ENCODE measurements at places on chromosomes 6 and 20.

DNA sequence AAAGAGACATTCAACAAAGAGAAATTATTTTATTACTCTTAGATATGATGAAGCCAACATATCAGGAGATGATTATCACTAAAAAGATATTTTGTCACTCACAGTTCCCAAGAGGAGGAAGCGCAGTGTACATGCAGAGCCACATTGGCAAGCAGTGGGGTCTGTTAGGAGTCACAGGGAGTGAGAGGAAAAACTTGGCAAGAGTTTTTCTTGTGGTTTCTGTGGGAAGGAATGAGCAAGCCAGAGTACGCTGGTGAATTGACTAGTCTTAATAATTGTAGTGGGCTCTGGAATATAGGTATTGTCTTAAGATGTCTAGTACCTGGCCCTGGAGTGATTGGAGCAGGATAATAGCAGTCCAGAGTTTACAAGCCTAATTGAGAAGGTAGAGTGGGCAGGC lies 1095.2 kb downstream of the GRIK2 start:
- no peaks in the 10 kb centered on the region for H3K27me3 ChIP-seq
- no peaks in the 10 kb centered on the region for H3K4me1 ChIP-seq
- H3K4me3 ChIP-seq: no peak overlapping the region
- no peak overlapping the region for H3K27ac ChIP-seq
- H3K36me3 ChIP-seq: no peaks in the 10 kb centered on the region

DNA sequence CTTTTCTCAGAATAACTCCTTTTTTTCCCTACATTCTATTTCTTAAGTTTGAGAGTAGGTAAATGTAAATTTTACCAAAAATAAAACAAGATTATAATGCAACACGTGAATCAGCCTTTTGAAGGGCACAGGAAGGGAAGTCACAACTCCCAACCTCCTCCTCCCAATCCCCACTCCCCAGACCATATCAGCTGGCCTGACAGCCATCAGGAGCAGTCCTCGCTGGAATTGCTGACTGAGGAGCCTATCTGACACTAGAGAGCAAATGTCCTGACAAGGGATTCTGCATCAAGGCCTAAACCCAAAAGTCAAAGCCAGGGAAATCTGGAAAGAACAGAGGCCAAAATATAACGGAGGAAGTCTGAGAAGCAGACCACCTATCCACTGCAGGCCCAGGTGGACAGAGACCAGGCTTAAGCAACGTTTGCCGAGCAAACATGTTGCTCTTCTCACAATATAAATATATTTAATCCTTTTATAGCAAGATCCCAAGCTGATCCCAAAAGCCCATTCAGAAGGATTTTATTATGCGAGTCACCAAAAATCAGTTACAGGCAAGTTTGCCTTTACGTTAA lies 2.5 kb downstream of the RRAGD start:
- no peaks in the 10 kb centered on the region for H3K27me3 ChIP-seq
- peaks cover 2% of the 10 kb centered on the region for H3K36me3 ChIP-seq
- H3K4me3 ChIP-seq: no peak overlapping the region
- no peak for DNase-seq

DNA sequence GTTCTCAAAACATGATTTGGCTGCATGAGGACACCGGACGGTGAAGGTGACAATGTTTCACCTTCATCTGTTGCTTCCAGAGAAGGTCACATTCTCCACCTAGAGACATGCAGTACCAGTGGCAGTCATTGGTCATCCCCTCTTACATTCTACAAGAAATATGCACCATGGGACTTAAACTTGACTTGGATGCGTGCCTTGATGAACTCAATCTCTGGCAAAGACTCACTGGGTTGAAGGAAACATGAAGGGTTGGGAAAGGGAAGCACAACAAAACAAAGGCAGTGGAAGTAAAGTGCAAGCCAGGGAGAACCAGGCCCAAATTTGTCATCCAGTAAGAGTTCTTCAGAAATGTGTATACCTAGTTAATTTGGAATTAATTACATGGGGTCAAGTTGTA lies 39.4 kb upstream of the ARMH2 start:
- no peak overlapping the region for H3K4me3 ChIP-seq
- H3K36me3 ChIP-seq: peaks cover 34% of the 10 kb centered on the region
- H3K27me3 ChIP-seq: no peaks in the 10 kb centered on the region
- H3K27ac ChIP-seq: peak overlapping the region; percentile 69

DNA sequence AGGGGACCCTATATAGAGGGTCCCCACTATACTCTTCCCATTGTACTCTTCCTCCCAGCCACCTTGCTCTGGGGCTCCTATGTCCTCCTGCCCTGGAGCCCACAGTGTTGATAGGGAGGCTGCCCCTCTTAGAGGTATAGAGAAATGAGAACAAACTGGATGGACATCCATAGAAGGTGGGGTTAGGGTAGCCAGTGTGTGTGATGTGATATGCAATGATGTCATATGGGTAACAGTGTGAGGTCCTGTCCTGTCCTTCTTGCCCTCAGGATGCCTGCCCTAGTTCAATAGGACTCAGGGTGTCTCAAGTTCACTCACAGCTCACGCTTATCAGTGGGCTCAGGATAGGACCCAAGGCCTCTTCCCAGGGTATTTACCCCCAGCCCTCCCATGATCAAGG lies 435 bp downstream of the PTCRA start:
- H3K36me3 ChIP-seq: no peaks in the 10 kb centered on the region
- H3K27me3 ChIP-seq: no peaks in the 10 kb centered on the region
- H3K4me3 ChIP-seq: no peak overlapping the region
- no peak for DNase-seq
- peaks cover 2% of the 10 kb centered on the region for H3K4me1 ChIP-seq

DNA sequence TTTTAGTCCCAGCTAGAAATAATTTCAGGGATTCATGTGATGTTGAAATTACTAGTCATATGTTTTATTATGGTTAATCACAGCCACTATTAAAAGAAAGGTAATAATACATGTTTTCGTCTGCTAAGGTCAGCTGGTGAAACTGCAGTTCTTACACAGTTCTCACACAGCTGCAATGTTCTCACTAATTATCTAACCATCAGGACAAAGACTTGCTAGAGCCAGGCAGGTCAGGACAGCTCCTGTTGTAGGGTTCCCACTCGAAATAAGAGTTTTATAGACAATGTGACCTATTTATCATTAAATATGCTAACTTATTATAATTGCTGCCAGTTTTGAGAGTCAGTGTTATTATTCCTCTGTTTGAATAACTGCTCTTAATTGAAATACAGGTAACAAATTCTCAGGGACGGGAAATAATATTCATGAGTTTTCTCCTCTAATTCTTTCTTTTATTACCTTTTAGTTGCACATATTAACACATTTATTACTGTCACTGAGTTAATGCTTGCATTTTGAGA lies 97.9 kb downstream of the GJA1 start:
- H3K27me3 ChIP-seq: no peaks in the 10 kb centered on the region
- no peak overlapping the region for H3K4me3 ChIP-seq
- H3K36me3 ChIP-seq: no peaks in the 10 kb centered on the region
- no peak for DNase-seq
- no peaks in the 10 kb centered on the region for H3K4me1 ChIP-seq

DNA sequence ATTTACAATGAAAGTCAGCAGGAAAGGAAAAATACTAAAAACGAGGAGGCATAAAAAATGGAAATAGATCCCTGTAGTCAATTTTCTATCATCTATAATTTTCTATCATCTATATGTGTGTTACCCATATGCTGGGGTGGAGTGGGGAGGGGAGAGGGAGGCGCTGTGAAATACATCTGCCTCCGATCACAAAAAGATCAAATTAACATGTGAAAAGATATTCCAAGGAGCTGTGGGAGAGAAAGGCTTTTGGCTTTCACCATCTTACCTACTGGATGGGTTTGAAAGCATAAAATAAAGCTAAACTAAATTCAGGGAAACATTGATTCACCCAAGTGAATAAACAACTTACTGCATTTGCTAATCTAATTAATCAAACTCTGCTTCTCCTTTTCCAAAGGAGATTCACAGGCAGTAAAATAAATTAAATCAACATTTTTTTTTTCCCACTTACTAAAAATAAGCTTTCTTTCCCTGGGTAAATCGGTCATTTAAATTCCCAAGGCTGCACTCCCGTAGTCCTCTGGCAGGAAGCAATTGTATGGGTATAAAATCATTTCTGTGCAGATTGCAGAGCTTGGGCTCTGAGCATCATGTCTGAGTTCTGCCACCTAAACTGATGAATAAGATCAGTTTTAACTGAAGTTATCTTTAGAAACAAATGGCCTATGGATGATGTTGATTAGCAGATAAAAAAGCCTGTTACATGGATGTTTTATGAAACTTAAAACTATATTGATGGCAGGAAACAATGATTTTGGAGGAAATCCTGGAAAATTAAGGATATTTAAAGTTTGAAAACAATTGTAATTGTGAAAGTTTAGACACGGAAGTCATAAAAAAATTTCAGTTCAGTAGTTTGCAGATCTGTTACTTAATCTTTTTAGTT lies 147.9 kb downstream of the SOX4 start:
- DNase-seq: no peak
- H3K36me3 ChIP-seq: no peaks in the 10 kb centered on the region
- peaks cover 23% of the 10 kb centered on the region for H3K27me3 ChIP-seq
- H3K4me3 ChIP-seq: no peak overlapping the region

- no peak overlapping the region for H3K4me3 ChIP-seq
- H3K27me3 ChIP-seq: no peaks in the 10 kb centered on the region
- H3K4me1 ChIP-seq: no peaks in the 10 kb centered on the region
- H3K36me3 ChIP-seq: no peaks in the 10 kb centered on the region
Observed at GRCh38 chr20:3701061-3701998, 11.1 kb downstream of the SIGLEC1 start.

DNA sequence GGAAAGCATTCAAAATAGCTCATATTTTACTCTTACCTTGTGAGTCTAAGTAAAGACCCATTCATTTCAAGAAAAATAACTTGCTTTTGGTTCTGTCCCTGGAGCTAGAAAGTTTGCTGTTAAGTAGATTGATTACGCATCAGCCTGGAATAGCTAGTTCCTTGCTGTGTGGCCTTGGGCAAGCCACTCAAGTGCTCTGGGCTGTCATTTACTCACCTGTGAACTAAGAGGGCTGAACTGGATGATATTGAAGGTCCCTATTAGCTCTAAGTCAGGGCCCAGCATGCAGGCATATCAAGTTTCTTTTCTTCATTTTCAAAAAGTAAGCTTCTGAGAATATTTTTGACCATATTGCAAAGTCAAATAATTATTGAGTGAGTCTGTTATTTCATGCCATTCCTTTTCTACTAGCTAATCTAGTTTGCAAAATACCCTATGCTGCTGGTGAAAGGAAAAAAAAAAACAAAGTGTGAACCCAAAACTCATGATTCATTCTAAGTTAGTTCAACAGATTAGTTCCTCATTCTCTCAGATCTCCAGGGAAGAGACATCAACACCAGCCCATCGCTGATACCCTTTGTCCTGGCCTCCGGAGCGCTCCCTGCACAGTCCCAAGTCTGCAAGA lies 106.5 kb upstream of the GMDS start:
- H3K36me3 ChIP-seq: no peaks in the 10 kb centered on the region
- H3K27me3 ChIP-seq: no peaks in the 10 kb centered on the region
- H3K4me3 ChIP-seq: no peak overlapping the region
- H3K27ac ChIP-seq: no peak overlapping the region
- no peak for DNase-seq

- peaks cover 1% of the 10 kb centered on the region for H3K36me3 ChIP-seq
- no peak for DNase-seq
- H3K4me3 ChIP-seq: no peak overlapping the region
- H3K4me1 ChIP-seq: peaks cover 32% of the 10 kb centered on the region
Observed at GRCh38 chr20:25344634-25345033, 46.0 kb downstream of the ABHD12 start.

- DNase-seq: no peak
- H3K27ac ChIP-seq: no peak overlapping the region
- peaks cover 16% of the 10 kb centered on the region for H3K27me3 ChIP-seq
- H3K4me3 ChIP-seq: no peak overlapping the region
Observed at GRCh38 chr6:168314948-168315347, 4.6 kb downstream of the DACT2 start.

- peaks cover 20% of the 10 kb centered on the region for H3K4me1 ChIP-seq
- no peaks in the 10 kb centered on the region for H3K36me3 ChIP-seq
- peaks cover 24% of the 10 kb centered on the region for H3K27me3 ChIP-seq
- DNase-seq: no peak
Observed at GRCh38 chr6:154306696-154307095, 49.9 kb downstream of the IPCEF1 start.

GRCh38 chr20:44544263-44544662 lies 22.4 kb upstream of the SERINC3 start:
- no peaks in the 10 kb centered on the region for H3K27me3 ChIP-seq
- H3K4me3 ChIP-seq: no peak overlapping the region
- DNase-seq: no peak
- H3K36me3 ChIP-seq: no peaks in the 10 kb centered on the region
- H3K4me1 ChIP-seq: no peaks in the 10 kb centered on the region
- H3K27ac ChIP-seq: no peak overlapping the region

GRCh38 chr20:32158943-32159660 lies 48.4 kb downstream of the PLAGL2 start:
- peak; percentile 18 for DNase-seq
- peak overlapping the region; percentile 46 for H3K27ac ChIP-seq

DNA sequence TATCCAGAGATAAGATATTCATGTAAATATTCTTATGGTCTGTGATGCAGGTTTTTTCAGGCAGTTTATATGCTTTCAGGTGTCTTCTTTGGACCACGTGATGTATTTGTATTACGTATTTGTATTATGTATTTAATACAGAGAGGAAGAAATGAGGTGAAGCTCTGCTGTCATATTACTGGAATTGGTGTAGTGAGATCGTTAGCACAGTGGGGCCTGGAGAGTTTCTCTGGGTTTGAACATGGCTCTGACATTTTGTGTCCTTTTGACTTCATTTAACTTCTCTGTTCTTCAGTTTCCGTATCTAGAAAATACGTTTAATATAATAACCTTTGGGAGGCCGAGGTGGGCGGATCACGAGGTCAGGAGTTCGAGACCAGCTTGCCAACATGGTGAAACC lies 1.6 kb upstream of the PRIM2 start:
- no peak for DNase-seq
- peaks cover 7% of the 10 kb centered on the region for H3K27me3 ChIP-seq
- H3K27ac ChIP-seq: no peak overlapping the region
- no peak overlapping the region for H3K4me3 ChIP-seq
- peaks cover 15% of the 10 kb centered on the region for H3K36me3 ChIP-seq
- peaks cover 37% of the 10 kb centered on the region for H3K4me1 ChIP-seq

DNA sequence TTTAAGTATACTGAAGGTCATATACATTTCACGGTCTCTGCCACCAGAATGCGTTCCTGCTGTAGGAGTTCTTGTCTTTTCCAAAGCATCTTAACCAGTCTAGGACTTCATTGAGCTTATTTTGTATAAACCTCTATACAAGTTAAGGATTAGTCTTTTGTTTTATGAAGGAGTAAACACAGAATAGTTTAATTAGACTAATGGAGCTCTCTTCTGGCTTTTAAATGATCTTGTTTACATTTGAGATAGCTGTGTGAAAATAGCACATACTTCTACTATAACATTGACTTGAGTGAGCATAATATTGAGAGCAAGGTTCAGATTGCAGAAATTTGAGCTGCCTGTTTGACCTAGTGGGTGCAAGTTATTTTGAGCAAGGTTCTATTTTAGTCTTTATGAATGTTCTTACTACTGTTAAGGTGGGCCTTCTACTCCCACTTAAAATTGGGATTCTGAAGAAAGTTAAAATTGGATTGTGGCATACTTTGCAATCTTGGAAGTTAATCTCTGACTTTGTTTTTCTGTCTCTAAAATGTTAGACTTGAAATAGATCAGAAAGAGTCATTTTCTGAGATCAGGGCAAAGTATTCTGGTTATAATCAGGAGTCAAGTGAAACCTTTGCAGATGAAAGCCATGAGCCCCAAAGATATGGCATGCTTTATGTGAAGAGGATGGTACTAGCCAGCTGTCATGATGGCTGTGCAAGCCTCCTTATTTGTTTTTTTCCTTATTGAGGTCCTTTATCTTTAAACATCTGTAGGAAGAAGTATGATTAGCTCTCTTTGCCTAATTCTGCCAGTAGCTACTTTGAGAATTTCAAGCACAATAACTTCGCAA lies 41.8 kb downstream of the RPRD1B start:
- H3K27me3 ChIP-seq: no peaks in the 10 kb centered on the region
- peaks cover 7% of the 10 kb centered on the region for H3K4me1 ChIP-seq
- no peak overlapping the region for H3K4me3 ChIP-seq
- no peak for DNase-seq
- peaks cover 35% of the 10 kb centered on the region for H3K36me3 ChIP-seq
- H3K27ac ChIP-seq: peak overlapping the region; percentile 36
